GM12865 (cell line): ENCODE measurements at places on chromosomes 7 and 10.

GRCh38 chr7:100087055-100087750 is 1.6 kb upstream of the COPS6 start:
- DNase-seq = no peak

- no peak for DNase-seq
Observed at GRCh38 chr7:83957333-83957732, 237.3 kb downstream of the SEMA3A start.

DNA sequence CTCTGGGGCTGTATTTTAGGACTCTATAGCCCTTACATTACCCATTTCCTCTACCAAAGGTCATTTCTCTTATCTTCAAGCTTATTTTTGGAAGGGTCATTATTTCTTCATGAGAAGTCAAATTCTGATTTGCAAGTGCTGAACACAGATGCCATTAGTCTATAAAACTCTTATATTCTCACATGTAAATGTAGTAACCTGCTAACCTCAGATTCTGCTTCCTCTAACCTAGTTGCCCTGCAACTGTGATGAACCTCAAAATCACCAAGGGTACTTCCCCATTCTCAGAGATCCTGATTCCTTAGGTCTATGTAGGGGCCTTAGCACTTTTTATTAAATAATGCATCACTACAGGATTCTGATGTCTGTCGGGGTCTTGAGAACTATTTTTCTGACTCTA is 6.3 kb downstream of the FAS start:
- peak; percentile 71 for DNase-seq

- DNase-seq = no peak
Observed at GRCh38 chr7:3695602-3696001, 394.6 kb downstream of the SDK1 start.

DNA sequence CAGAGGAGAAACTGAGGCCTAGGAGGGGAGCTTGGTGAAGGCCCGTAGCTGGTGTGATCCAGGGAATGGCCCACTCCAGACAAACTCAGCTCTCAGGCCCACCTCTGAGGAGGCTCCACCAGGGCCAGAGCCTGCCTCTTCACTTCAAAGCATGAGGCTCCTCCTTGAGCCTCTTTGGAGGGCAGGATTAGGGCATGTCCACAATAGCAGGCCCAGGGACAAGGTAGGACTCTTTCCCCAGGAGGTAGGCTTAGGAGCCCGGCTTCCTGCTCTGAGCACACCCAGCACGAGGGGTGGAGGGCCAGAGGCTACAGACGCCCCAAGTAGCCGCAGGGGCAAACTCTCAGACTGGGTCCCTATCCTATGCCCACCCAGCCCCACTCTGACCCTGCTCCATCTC is 164.6 kb upstream of the ZMIZ1 start:
- DNase-seq = no peak

- no peak for DNase-seq
Observed at GRCh38 chr7:92546856-92547497, 18.4 kb downstream of the RBM48 start.

- no peak for DNase-seq
Observed at GRCh38 chr10:18219146-18219545, 78.9 kb downstream of the CACNB2 start.

DNA sequence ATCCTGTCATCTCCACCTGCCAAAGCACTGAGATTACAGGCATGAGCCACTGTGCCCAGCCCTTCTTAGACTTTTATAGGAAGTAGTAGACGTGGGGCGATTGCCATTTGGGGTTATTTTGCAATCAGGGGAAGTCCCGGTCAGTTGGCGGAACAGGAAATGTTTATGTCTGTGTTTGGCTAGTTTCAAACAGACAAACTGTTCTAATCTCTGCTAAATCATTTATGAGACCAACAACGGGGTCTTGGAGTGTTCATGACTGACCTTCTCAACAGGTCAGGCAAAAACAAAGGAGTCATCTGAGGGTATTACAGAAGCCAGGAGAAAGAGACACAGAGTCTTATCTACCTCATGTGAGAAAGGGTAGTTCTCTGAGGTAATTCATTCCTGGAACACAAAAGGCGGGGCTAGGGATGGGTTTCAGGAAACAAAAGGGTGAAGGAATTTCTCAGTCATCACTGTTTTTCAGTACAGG is 6.6 kb upstream of the TPK1 start:
- peak; percentile 66 for DNase-seq

DNA sequence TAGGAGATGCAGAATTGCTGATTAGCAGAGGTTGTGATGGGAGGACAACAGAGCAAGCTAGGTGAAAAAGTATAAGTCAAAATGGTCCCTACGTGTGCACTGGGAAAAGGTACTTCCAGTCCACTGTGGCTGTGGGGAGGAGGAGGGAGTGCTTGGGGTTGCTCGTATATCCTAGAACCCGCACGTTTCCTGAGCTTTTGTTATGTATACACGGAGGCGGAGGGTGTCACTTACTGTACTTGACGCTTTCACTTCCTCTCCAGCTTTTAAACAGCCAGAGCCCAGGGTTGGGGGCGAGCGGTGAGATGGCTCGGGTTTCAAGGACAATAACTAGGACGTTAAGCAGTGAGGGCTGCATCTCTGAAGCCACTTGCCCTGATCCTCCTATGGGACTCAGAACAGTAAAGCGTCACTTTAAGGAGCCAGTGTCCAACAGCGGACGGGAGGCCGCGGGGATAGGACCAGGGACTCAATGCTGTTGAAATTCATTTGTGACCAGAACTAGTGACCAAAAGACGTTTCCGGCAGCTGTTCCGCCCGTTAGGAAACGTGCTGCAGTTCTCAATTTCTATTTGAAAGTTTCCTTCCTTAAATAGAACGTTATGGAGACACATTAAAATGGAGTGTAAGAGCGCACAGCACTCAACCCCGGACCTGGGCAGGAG is 985 bp upstream of the ETV1 start:
- peak; percentile 40 for DNase-seq

GRCh38 chr7:100680576-100681271 is 7.2 kb downstream of the GNB2 start:
- no peak for DNase-seq

DNA sequence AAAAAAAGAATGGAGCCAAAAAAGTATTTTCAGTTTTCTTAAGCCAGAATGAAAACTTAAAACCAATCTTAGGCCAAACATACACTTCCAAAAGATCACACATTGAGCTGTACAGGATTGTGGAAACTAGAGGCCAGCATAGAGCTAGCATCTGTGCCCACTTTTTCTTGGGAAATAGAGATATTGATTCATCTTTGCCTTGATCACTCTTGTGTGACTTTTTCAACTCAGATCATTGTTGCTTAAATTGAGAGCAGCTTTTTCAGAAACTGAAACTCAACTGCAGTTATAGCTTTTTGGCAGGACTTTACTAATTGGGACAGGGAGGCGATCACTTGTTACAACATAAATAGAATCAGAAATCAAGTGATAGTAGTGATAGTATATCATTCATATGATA is 132.2 kb downstream of the PRKG1 start:
- DNase-seq = no peak

- no peak for DNase-seq
Observed at GRCh38 chr10:133013463-133013862, 71.1 kb upstream of the CFAP46 start.

- DNase-seq = peak; percentile 72
Observed at GRCh38 chr10:115417585-115418265, 324.6 kb downstream of the ATRNL1 start.

- peak; percentile 64 for DNase-seq
Observed at GRCh38 chr10:30591249-30591670, 38.3 kb downstream of the LYZL2 start.

DNA sequence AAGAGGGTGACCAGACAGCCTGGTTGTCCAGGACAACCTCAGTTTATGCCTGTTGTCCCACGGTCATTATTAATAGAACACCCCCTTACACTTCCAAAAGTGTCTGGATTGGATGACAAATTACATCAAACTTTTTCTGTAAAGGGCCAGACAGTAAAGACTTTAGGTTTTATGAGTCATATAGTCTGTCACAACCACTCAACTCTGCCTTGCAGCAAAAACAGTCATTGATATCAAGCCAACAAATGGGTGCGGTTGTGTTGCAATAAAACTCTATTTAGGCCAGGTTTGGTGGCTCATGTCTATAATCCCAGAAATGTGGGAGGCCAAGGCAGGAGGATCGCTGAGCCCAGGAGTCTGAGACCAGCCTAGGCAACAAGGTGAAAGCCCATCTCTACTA is 66.7 kb upstream of the ATP6V0A4 start:
- no peak for DNase-seq

GRCh38 chr7:92415225-92415624 is 32.1 kb upstream of the GATAD1 start:
- no peak for DNase-seq

- no peak for DNase-seq
Observed at GRCh38 chr7:7693881-7694280, 24.5 kb downstream of the RPA3 start.

DNA sequence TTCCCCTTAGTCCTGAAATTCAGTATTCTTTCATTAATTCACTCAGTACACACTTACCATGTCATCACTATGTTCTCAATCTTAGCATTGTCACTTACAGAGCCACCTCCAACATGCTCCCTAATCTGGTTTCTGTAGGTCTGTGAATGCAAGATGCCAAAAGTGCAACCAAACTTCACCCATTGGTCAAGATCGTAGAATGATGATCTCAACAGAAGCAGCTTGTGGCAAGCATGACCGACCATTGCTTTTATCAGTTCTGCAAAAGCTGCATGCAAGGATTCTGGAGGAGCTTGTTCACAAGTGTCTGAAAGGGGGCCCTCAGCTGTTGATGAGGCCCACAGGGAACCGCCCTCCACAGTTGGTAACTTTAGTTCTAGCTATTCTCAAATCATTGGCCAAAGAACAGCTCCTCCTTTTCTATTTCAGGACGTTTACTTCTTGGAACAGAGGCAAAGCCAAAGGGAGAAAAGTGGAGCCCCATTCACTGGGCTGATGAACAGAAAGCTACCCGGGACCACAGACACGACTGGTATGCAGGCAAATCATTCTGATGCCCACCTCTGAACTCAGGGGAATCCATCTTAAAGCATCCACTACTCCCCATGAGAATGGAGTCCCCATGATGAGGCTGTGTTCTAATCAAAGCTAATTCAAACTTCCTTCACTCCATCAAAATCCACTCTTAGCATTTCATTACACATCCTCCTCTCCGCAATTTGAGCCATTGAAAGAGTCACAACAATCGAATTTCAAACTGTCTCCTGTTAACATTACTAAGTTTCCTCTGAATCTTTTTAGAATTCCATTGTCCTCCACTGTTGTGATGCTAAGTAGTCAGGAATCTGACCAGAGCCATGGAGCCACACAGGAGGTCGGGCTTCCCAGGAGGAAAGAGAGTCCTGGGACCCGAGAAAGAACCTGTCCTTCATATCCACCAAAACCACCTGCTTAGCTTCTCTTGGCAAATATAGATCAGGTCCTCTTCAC is 13.9 kb downstream of the GRB10 start:
- DNase-seq = no peak

- no peak for DNase-seq
Observed at GRCh38 chr7:157819455-157819807, 482.6 kb downstream of the DNAJB6 start.

- DNase-seq = peak; percentile 28
Observed at GRCh38 chr10:2980791-2981360, 86.5 kb upstream of the PFKP start.

GRCh38 chr7:84971360-84971759 is 215.5 kb downstream of the SEMA3D start:
- DNase-seq = no peak

- DNase-seq = no peak
Observed at GRCh38 chr7:96273716-96274115, 48.2 kb downstream of the SLC25A13 start.

DNA sequence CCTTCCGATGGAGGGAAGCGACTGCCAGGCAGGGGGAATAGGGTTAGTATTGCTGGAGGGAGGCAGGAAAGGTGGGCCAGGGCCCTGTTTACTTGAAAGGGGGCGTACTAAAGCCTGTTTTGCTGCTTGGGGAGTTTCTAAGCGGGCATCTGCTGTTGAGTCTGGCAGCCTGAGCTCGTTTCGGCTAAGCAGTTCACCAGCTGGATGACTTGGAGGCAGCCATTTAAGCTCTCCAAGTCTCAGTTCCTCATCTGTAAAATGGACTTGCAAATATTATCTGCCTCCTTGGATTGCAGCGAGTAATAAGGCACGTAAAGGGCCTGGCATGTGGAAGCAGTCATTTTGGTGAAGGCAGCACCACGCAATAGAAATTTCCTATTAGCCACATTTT is 44.0 kb downstream of the LDB3 start:
- DNase-seq = peak; percentile 84

GRCh38 chr10:86815035-86815617 is 58.7 kb downstream of the BMPR1A start:
- DNase-seq = no peak

GRCh38 chr10:61951144-61951483 is 49.6 kb downstream of the ARID5B start:
- DNase-seq = no peak

DNA sequence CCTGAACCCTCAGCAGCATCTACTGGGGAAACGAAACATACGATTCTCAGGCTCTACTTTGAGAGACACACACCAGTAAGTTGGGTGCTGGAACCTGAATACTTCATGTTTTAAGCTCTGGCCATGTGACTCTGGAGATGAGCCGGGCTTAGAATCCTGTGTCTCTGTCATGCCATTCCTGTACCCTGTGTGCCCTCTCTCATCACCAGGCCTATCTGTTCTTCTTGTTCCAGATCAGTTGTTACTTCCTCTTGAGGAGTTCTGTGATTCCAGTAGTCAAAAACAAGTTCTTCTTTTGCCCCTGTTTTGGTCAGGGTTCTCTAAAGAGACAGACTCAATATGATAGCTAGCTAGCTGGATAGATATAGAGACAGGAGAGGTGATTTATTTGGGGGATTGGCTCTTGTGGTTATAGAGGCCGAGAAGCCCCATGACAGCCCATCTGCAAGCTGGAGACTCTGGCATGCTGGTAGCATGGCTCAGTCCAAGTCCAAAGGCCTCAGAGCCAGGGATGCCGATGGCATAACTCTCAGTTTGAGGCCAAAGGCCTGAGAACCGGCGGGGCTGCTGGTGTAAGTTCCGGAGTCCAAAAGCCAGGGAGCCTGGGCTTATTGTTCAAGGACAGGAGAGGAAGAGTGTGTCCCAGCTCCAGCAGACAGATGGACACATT is 54.3 kb downstream of the CHN2 start:
- no peak for DNase-seq

- DNase-seq = peak; percentile 60
Observed at GRCh38 chr10:62109587-62110293, 158.9 kb downstream of the RTKN2 start.

DNA sequence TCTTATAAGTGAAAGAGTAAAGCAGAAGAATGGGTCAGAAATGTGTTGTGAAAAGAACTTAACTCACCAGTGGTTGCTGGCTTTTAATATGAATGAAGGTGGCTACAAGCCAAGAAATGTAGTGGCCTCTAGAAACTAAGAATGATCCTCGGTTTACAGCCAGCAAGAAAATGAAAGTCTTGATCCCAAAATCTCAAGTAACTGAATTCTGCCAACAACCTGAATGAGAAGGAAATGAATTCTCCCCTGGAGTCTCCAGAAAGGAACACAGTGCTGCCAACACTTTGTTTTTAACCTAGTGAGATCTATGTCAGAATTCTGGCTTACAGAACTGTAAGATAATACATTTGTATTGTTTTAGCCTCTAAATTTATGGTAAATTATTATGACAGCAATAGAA is 193.0 kb downstream of the FZD1 start:
- no peak for DNase-seq
